ENCODE measurements at places on chromosomes 5 and 9.
A peak's percentile ranks its signal among the peaks of the same experiment; 100 is the strongest.

DNA sequence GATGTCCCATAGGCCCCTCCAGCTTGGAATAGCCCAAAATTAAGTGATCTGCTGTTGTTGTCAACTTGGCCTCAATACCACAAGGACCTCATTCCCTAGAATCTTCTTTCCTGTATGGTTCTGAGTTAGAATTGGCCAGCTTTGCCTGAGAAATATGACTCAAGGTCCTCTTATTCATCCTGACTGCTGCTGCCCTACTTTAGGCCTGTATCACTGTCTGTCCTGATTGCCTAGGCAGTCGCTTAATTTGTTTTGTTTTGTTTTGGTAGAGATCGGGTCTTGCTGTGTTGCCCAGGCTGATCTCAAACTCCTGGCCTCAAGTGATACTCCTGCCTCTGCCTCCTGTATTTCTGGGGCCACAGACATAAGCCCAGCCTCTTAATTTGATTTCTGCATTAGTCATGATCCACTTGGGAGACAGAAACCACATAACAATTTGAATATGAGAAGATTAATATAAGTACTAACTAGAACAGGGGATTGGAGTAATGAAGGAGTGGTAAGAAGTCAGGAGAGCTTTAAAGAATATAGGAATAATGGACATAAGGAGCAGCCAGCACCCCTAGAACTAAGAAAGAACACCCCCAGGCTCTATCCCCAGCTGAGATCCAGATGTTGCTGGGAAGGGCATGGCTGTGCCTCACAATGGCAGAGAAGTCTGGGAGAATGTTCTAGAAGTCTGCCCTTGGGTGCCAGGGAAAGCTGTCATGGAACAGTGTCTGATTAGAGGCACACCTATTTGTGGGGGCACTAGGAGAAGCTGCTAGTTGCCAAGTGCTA, 4.6 kb downstream of the TEX53 start:
- peak; percentile 6 for DNase-seq

DNA sequence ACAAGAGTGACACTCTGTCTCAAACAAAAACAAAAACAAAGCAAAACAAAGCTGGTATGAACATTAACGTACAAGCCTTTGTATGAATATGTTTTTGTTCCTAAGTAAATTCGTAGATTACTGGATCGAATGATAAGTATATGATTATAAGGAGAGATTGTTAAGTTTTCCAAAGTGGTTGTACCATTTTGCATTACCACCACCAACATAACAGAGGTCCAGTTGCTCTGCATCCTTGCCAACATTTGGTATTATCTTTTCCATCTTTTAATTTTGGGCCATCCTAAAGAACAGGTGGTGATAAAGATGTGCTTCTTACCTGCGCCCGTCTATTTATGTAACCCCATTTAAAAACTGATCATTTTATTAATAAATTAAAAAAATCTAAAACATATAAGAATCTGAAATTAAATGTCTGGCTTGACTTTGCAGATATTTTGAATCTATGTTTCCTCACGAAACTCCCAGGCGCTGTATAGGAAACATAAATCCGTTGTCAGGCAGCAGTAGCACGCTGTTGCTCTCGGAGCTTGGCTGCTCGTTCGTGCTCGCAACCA, 593 bp upstream of the NAA35 start:
- DNase-seq = no peak

GRCh38 chr9:130347931-130348330, 82.4 kb downstream of the HMCN2 start:
- DNase-seq = no peak

- DNase-seq = no peak
These were observed 23.9 kb downstream of the MEGF9 start for GRCh38 chr9:120690372-120690771.

DNA sequence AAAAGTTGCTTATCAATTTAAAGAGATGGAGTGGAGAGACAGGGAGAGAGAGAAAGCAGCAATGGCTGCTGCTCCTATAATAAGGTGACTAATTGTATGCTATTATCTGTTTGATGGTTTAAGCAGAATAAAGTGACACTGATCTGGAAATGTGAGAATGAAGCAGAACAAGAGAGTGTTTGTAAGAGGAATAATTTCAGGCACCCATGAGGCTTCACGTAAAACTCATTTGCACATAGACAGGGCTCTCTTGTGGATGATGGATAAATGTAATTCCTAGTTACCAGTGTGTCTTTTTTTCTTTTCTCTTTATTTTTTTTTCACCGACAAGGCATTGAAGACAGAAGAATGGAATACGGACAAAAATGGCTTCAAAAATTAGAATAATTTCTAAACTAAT, 228.8 kb upstream of the TYRP1 start:
- no peak for DNase-seq

GRCh38 chr9:137907776-137908175, 30.2 kb downstream of the CACNA1B start:
- DNase-seq = no peak

DNA sequence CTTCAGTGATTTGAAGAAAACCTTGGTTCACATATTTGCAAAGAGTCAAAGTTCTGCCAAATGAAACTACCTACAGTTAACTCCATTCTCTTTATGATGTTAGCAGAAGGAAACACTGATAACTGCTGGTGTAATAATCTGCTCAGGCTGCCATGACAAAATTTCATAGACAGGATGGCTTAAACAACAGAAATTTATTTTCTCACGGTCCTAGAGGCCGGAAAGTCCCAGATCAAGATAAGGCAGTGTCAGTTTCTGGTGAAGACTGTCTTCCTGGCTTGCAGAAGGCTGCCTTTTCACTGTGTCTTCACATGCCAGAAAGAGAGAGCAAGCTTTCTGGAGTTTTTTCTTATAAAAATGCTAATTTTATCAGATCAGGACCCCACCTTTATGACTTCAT, 102.4 kb upstream of the PARP8 start:
- DNase-seq = peak; percentile 58

DNA sequence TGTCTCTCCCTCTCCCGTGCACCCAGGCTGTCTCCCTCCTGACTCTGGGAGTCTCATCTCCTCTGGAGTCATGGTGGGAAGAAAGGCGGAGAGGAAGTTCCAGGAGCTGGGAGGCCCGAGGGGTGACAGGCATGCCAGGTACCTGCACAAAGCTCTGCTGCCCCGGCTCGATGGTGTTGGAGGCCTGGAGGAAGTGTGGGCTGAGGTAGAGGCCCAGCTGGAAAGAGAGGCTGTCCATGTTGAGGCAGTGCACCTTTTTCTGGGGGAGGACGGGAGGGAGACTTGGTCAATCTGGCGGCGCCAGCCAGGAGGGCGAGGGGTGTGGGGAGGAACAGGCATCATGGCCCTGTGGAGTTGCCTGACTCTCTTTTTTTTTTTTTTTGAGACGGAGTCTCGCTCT, 15.9 kb downstream of the FPGS start:
- DNase-seq = no peak

- DNase-seq = peak; percentile 87
These were observed 96.6 kb downstream of the PCSK1 start for GRCh38 chr5:96336351-96336985.

- no peak for DNase-seq
These were observed 196.2 kb downstream of the FRMD3 start for GRCh38 chr9:83342006-83342405.

- no peak for DNase-seq
These were observed 254.3 kb downstream of the GRIA1 start for GRCh38 chr5:153744751-153745150.

DNA sequence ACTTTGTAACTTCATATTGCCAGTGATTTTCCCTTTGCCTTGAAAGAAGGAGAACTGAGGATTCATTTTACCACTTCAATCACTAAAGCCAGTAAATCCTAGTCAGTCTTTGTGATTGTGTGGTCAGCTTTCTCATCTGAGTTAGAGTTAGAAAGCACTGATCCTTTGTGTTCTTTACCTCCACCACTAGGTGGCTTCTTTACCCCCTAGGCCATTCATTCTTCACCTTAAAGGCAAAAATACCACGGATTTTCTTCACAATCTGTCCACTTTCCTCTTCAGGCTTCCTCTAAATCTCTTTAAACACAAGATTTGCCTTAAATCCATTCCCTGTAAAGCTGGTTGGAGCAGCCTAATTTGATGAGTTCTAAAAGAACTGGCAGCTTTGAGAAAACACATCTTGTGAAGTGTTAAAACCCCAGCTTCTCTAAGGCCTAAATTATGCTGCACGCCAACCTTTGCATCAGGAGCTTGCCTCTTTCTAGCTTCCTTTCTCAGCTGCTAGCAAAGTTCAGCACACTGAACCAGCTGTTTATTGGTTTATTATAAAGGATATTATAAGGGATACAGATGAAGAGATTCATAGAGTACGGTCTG, 20.4 kb downstream of the BDP1 start:
- peak; percentile 34 for DNase-seq

- DNase-seq = no peak
These were observed 186.3 kb downstream of the SGCD start for GRCh38 chr5:156513123-156513815.

DNA sequence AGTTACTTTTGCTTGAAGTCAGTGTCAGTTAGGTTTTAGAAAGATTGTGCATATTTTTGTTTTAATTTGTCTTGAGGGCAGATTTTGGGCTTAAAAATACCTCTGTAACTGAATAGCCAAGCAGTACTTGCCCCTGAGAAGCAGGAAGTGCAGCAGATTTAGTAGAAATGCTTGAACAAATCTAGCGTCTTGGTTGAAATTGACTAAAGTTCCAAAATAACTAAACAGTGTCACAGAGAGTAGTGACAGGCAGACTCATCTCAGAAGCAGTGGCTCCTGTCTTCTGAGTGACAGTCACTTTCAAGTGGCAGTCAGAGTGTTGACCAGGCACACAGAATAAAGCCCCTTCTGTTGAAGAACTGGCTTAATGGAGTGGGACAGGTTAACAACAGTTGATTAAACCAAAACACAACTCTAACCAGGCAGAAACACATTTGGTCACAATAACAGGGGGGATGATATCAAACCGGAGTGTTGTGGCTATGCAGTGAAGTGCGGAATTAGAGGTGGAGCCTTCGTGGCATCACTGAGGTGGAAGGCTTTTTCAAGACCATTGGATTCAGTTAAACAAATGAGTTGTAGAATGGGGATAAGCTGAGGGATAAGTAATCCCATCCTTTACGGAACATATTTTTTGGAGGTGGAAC, 29.1 kb downstream of the TRIO start:
- no peak for DNase-seq

DNA sequence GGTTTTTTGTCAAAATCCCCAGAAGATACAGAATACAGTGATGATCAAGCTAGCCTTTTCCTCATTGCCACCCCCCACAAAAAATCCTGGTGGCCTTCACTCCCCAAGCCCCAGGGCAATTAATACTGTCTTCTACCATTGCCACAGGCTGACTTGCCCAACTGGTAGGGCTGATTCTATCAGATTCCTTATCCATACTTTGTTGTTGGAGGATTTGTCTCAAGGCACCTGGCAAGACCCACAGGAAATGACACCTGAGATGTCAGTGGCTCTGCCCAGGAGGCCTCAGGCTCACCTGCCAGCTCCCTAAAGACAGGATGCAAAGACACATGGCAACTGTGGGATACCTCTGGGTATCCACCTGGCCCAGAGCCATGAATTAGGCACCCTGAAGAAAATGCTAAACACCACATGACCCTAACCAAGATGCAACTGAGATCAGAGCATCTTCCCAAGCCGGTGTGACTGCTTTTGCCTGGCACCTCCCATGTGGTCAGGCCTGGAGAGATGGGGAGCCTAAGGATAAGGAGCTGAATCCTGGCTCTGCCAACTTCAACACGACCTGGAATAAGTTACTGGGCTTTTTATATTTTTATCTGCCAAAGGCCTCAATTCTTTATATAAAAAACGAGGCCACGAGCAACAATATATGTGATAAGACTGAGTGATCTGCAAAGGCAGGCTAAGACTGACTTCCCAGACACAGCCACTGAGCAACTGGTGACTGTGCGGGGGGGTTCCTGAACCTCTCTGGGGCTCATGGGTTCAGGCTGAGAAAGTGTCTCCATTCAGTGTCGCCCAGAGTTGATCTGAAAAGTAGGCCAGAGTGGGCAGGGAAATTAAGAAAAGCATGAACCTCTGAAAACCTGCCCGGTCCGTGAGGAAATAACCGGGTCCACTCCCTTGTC, 944 bp downstream of the ATOX1 start:
- peak; percentile 11 for DNase-seq

GRCh38 chr9:137267933-137268355, 9.6 kb upstream of the TOR4A start:
- no peak for DNase-seq

DNA sequence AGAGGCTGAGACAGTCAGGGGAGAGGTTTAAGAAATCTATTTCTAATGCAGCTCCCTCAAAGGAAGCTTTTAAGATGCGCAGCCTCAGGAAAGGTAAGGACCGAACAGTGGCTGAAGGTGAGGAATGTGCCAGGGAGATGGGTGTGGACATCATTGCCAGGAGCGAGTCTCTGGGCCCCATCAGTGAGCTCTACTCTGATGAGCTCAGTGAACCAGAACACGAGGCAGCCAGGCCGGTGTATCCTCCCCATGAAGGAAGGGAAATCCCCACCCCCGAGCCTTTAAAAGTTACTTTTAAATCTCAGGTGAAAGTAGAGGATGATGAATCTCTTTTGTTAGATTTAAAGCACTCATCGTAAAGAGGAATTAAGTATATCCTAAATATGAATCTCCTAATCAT, 8.2 kb downstream of the CAVIN4 start:
- no peak for DNase-seq

Data from activated CD4-positive, alpha-beta T cell treated with anti-CD3 and anti-CD28 coated beads, Interleukin-2, amount 50 U/mL, for 16 hours (primary cell).